Activated T-cell treated with anti-CD3 and anti-CD28 coated beads, Interleukin-2, amount 50 U/mL, for 1 hour (primary cell): ENCODE measurements at places on chromosomes 7 and 10.
A peak's percentile ranks its signal among the peaks of the same experiment; 100 is the strongest.

GRCh38 chr10:91163269-91163868 is 57.1 kb upstream of the PCGF5 start:
- DNase-seq, result peak; percentile 87

- no peak for DNase-seq
Observed at GRCh38 chr10:30467651-30468338, 33.8 kb downstream of the MAP3K8 start.

GRCh38 chr10:26697163-26697921 is at the start of gene PDSS1:
PDSS1 (plus strand) TSS chr10:26697701; CDS start chr10:26697712, 11 bp downstream.
- DNase-seq, result peak; percentile 75

GRCh38 chr7:128029405-128029995 is 1.7 kb downstream of the LRRC4 start:
- no peak for DNase-seq

DNA sequence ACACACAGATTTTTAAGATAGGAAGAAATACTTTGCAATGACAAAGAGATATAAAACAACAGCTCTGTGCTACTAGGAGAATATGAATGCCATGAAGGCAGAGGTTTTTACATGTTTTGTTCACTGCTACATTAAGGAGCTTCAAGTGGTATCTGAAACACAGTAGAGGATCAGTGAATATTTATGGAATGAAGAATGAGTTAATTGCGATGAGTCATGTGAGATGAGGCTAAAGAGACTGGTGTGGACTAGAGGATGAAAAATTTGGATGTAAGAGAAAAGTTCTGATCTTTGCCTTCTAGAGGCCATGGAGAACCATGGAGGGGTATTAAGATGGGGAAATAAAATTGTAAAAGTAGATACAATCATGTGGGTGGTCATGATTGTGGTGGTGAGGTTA is 434.2 kb downstream of the PHTF2 start:
- no peak for DNase-seq

DNA sequence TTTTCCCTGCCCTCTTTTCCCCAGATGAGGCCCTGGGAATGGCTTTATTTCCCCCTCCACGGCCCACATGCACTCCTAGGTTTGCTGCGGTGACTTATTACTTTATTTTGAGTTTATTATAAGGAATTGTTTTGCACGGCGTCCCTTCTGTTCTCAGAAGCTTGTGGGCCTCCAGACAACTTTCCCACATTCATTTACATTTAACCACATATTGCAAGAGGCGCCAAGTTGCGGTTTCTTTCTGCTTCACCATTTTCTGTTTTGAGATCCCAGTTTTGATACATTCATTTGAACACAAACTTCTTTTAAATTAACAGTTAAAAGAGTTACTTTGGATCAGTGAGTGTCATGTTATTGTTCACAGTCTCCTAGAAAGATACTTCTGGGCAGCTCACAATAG is 532.5 kb upstream of the MGMT start:
- no peak for DNase-seq

DNA sequence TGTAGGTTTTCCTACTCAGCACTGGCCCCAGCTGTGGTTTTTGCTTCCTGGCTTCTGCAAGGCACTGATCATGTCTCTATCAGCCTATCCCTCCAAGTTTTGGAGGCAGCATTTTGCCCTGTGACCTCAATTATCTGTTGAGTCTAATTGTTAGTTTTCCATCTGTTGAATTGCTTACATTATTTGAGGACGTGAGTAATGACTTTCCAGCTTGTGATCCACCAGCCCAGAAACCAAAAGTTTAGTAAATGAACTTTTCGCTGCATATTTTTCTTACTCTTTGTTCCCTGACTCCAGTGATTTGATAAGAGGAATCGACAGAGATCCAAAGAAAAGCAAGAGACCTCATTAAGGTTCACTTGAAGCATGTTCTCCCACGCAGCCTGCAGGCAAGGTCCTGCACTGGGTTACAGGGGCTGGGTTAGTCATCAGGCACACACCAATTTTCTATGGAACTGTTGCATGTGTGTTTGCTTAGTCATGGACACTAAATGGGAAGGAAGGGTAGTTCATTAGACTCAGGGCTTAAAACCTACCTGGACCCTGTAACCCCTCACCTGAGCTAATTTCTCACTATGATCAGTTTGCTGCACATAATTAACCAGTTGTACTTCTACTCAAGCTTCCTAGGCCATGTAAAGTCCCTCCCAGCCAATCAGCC is 57.2 kb downstream of the AKR1E2 start:
- no peak for DNase-seq

DNA sequence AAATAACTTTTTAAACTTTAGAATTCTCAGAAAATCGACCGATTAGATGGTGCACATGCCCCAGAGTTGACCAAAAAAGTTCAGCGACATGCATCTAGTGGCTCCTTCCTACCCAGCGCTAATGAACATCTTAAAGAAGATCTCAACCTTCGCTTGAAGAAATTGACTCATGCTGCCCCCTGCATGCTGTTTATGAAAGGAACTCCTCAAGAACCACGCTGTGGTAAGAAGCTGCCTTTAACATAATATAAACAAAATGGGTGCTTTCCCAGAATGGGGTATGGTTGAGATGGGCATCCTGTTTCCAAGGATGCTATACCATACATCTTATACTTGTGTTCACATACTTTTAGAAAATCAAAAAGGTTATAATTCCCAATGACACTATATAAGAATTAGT is 24.6 kb downstream of the GLRX3 start:
- DNase-seq, result no peak

GRCh38 chr7:67550801-67551436 is 554.3 kb downstream of the TYW1 start:
- no peak for DNase-seq

- DNase-seq, result no peak
Observed at GRCh38 chr7:143884241-143884968, 17.6 kb downstream of the TCAF1 start.

GRCh38 chr7:47885987-47886811 is 62.1 kb downstream of the PKD1L1 start:
- DNase-seq, result no peak

DNA sequence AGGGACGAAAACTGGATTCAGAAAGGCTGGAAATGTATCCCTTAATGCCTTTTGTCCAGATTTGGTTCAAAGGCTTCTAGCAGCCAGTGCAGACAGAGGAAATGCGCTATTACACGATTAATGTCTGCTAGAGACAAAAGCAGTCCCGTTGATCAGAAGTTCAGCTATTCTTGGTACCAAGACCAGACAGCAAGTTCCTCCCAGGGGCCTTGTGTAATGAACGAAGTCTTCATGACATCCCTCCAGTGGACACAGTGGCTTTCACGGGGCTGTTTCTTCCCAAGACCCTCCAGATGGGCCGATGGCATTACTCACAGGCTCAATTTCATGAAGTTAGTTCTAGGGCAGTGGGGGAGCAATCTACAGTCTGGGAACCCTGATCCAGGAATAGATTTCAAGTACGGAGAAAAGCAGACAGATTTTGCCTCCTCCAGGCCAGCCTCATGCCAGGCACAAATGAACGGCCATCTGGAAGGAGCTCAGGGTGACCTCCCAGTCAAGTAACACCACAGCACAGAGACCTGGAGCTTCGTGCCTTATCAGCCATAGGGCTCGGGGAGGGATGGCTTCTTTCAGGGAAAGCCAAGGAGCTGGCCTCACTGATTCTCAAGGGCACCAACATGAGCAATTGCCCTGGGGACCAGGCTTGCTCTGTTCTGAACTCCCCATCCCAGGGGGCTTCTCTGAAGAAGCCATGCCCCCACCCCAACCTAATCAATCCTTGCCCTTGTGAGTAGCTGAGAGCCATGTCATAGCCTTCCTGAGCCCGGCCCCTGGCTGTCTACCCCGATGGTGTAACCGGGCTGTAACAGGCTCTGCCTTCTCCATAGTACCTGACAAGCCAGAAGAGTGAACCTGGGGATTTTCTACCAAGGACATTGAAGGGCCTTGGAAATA is 101.1 kb downstream of the PRKAG2 start:
- no peak for DNase-seq

DNA sequence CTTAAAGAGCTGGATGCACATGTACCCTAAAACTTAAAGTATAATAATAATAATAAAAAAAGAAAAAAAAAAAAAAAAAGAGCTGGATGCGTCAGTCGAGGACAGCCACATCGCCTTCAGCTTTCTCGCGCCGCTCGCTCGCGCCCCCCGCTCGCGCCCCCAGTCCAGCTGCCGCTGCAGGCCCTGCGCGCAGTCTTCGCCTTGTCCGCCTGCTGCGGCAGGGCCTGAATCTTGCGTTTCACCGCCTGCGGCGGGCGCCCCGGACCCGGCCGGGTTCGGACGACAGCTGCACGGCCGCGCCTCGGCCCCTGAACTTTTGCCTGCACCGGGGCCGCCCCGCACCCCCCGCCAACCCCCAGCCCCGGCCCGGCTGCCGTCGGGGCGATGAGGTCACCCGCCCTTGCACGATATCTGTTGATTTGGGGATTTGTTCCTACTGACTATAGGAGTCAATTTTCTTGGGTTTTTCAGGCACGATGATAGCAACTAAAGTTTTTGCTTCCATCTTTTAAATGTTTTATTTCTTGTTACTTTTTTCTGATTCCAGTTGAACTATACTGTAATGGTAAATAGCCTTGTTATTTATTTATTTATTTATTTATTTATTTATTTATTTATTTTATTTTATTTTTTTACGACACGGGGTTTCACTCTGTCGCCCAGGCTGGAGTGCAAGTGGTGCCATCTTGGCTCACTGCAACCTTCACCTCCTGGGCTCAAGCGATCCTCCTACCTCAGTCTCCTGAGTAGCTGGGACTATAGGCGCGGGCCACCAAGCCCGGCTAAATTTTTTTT is 33.5 kb upstream of the CPN1 start:
- DNase-seq, result no peak

- DNase-seq, result no peak
Observed at GRCh38 chr10:46077141-46077554, 31.1 kb upstream of the MSMB start.
